Mucosa of gallbladder (tissue), 1 donor: ENCODE measurements at places on chromosomes 2 and 18. TPM values are rescaled to one million over a fixed set of nuclear protein-coding genes. Genes with fewer than 3 reads are reported as not detected.

THSD7B gene
- total RNA-seq: 0.75 TPM

DPYSL5 gene
- 0.26 TPM for total RNA-seq

ALKAL2 gene
- 69.5 TPM for total RNA-seq

GCG gene
- total RNA-seq: 0.17 TPM

CDCA7 gene
- total RNA-seq: 0.86 TPM

SERPINB13 gene
- total RNA-seq: not detected

GCKR gene
- 7.6 TPM for total RNA-seq

CYTIP gene
- total RNA-seq: 10.7 TPM

SERPINB8 gene
- total RNA-seq: 19.5 TPM

RGPD3 gene
- total RNA-seq: 0.14 TPM

AMER3 gene
- total RNA-seq: 0.03 TPM

GKN2 gene
- not detected for total RNA-seq

MOB1A gene
- 119 TPM for total RNA-seq

CFC1 gene
- not detected for total RNA-seq

ASXL3 gene
- total RNA-seq: 12.2 TPM
